ENCODE measurements at places on chromosomes 16 and 17.

DNA sequence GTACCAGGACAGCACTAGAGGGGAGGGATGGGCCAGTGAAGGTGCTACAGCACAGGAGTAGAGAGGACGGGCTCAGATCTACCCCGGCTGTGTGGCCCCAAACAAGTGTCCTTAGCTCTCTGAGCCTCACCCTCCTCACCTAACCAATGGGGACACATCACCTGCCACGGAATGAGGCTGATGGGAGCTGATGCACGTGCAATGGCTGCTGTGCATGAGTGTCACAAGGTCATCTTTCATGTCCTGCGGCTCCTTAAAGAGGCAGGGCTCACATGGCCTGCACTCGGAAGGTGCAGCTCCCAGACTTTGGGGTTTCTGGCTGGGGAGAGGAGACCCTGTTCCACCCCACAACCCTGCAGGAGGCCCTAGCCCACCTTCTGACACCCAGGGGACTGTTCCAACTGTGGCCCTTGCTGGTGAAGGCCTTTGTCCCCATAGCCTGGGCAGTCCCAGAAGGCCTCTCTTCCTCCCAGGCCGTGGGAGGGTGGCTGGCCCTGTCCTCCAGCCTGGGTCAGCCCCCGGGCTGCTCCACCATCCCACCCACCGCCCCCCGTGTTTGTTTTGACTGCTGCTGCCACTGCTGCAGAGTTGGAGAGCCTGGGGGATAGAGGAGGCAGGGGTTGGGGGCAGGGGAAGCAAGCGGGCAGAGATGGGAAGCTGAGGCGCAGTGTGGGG, 10.5 kb downstream of the HAP1 start:
- DNase-seq, result no peak

DNA sequence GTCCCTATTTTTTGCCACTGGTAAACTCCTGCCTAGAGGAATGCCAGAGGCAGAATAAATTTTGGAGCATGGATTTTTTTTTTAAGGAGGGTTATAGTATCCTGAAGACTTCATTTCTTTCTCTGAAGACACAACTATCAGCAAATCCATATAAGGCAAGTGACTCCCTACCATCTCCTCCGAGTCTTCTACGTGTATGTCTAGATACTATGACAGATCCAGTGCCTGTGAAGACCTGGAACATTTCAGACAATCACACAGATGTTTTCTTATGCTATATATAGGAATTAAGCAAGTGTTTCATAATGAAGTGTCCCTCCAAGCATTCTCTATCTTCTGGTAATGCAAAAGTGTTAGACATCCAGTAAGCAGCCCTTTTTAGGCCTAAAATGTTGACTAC, 255.5 kb upstream of the TBX2 start:
- peak; percentile 65 for DNase-seq

- DNase-seq, result no peak
These were observed 124.0 kb downstream of the MAF start for GRCh38 chr16:79476580-79476979.

GRCh38 chr16:78748220-78748929, 648.9 kb downstream of the WWOX start:
- no peak for DNase-seq

GRCh38 chr16:31286421-31287032, 26.8 kb downstream of the ITGAM start:
- DNase-seq, result no peak

Measured in cardiac fibroblast (primary cell).